ENCODE measurements at places on chromosomes 5 and 9. TPM values are rescaled to one million over a fixed set of nuclear protein-coding genes. Genes with fewer than 3 reads are reported as not detected.

PFN3 gene
- not detected for total RNA-seq

AGXT2 gene
- not detected for total RNA-seq

MTMR12 gene
- total RNA-seq, result 22.4 TPM

DNA sequence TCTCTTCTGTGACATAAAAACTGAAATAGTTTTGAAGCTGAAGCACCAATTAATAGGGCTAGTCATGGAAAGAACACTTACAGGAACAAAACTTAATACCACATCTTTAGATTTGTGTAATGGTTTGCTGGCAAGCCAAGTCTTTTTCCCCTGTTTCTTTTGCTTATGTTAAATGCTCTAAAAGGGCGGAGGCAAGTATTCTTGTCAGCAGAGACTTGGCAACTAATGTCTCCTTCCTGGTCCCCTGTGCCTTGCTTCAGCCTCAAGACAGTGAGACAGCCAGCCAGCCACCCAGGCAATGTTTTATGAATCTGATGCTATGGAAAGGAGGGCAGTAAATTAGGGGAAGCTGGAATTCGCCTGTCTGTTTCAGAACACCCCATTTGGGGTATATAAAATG, 45.7 kb downstream of the PRRC1 start:
- no peak overlapping the region for H3K27ac ChIP-seq
- H3K36me3 ChIP-seq, result peaks cover 2% of the 10 kb centered on the region
- no peak overlapping the region for H3K4me3 ChIP-seq
- peaks cover 22% of the 10 kb centered on the region for H3K27me3 ChIP-seq
- no peak for DNase-seq

DNA sequence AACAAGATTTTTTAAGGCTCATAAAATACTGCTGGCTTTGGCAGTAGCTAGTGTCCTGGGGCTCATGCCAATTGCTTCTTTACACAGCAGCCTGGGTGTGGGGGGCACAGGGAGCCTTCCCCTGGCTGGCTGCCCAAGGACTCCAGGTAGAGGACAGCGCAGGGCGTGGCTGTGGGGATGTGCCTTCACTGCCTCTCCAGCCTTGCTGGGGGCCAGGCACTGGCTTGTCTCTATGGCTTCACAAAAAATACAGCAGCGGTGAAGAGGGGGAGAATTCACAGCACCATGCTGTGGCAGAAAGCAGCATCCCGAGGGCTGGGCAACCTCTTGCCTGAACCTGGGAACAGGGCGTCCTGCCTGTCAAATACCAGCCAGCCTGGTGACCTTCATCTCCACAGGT, 57.4 kb downstream of the DAP start:
- H3K27me3 ChIP-seq, result no peaks in the 10 kb centered on the region
- peaks cover 3% of the 10 kb centered on the region for H3K36me3 ChIP-seq
- H3K4me1 ChIP-seq, result peaks cover 43% of the 10 kb centered on the region
- H3K27ac ChIP-seq, result no peak overlapping the region
- H3K4me3 ChIP-seq, result no peak overlapping the region

DNAJC18 gene
- total RNA-seq, result 56.0 TPM

EEIG1 gene
- total RNA-seq, result 50.7 TPM

DNA sequence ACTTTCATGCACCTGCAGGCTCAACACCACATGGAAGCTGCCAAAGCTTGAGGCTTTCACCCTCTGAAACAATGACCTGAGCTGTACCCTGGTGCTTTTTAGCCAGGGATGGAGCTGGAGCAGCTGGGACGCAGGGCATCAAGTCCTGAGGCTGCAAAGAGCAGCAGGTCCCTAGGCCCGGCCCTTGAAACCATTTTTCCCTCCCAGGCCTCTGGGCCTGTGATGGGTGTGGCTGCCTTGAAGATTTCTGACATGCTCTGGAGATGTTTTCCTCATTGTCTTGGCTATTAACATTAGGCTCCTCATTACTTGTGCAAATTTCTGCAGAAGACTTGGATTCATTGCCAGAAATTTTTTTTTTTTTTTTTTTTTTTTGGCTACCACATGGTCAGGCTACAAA, 30.3 kb upstream of the GHR start:
- H3K4me3 ChIP-seq, result no peak overlapping the region
- no peaks in the 10 kb centered on the region for H3K4me1 ChIP-seq
- DNase-seq, result no peak
- H3K27ac ChIP-seq, result no peak overlapping the region

DNA sequence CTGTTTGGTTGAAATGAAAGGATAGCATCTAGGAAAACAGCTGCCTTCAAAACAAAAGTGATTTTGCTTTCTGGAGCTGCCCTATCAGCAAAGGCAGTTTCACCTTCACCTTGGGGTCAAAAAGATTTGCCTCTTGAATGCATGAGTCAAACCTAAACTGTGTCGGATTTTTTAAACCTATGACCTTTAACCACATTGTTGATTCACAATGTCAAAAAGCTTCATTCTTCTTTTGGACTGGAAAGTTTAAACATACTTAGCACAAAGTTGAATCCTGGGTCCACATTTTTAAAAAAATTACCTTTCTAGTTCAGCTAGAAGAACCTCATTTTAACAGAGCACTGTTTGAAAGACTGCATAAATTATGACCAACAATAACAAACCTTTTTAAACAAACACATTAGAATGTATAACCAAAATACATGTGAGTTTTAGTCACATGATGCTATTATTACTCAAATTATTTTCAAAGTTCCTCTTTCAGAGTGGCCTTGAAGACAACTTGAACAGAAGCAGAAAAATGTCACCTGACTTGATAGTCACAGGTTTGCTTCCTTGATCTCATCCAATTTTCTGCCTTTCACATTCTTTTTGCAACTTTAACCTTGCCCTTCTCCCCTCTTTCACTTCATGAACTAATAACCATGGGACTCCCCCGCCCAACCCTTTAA, 109.7 kb upstream of the LHFPL2 start:
- peaks cover 12% of the 10 kb centered on the region for H3K4me1 ChIP-seq
- no peaks in the 10 kb centered on the region for H3K27me3 ChIP-seq
- no peak overlapping the region for H3K27ac ChIP-seq
- no peak overlapping the region for H3K4me3 ChIP-seq

DNA sequence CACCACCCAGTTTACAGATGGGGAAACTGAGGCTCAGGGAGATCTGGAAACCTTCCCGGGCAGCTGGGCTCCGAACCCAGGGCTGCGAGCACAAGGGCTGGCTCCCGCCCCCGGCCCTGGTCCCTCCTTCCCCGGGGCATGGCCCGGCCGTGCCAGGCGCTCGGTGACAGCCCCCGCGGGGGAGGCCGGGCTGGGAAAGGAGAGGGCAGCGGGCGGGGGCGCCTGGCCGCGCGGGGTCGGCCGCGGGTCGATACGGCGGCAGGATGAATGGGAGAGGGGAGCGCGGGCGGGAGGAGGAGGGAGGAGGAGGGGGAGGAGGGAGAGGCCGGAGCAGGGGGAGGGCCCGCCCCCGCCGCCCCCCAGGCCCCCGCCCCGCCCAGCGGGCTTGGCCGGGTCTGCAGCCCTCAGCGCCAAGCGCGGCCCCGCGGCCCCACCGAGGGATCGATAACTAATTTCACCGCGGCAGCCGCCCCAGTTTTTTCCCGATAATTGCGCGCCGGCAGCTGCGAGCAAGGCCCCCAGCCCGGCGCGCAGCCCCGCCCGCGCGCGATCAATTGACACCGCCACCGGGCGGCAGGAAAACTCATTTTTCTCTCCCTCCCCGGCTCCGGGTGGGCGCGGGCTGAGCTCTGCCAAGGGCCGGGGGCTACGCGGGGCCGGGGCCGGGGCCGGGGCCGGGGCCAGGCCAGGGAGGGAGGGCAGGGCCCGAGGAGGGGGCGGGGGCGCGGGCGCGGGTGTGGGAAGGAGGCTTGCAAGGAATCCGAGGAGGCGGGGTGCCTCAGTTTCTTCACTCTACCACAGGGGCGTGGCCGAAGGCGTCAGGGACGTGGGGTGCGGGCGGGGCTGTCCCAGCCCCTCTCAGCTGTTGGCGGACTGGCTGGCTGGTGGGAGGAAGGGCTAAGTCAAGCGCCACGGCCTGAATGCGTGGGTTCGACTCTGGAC, 52.1 kb downstream of the C9orf50 start:
- peak overlapping the region; percentile 54 for H3K4me3 ChIP-seq
- H3K36me3 ChIP-seq, result no peaks in the 10 kb centered on the region
- peaks cover 20% of the 10 kb centered on the region for H3K27me3 ChIP-seq

GRCh38 chr5:113909782-113910181, 396.3 kb downstream of the YTHDC2 start:
- H3K27ac ChIP-seq, result no peak overlapping the region
- H3K4me1 ChIP-seq, result no peaks in the 10 kb centered on the region
- no peaks in the 10 kb centered on the region for H3K36me3 ChIP-seq
- H3K27me3 ChIP-seq, result no peaks in the 10 kb centered on the region

FGD3 gene
- total RNA-seq, result 41.3 TPM

C5orf52 gene
- total RNA-seq, result not detected

CAPSL gene
- total RNA-seq, result 0.73 TPM

DNA sequence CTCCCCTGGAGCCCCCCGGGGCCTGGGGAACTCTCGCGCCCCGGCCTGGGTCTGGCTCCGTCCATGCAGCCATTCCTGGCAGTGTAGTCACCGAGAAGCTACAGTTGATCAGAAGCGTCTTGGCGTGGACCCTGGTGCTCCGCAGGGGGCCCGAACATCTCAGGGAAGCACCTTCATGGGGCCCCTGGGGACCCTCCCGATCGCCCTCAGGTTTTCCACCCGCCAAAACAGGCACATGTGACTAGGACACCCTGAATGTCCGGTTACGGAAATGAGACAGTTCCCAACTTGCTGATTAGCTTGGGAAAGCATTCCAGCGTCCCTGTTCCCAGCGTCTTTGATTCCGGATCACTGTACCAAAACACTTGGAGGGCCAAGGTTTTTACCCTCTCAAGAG, 472 bp downstream of the FBXO4 start:
- H3K27ac ChIP-seq, result peak overlapping the region; percentile 92
- H3K36me3 ChIP-seq, result peaks cover 9% of the 10 kb centered on the region
- peaks cover 23% of the 10 kb centered on the region for H3K4me1 ChIP-seq
- peak overlapping the region; percentile 90 for H3K4me3 ChIP-seq
- no peaks in the 10 kb centered on the region for H3K27me3 ChIP-seq
- DNase-seq, result peak; percentile 41

DNA sequence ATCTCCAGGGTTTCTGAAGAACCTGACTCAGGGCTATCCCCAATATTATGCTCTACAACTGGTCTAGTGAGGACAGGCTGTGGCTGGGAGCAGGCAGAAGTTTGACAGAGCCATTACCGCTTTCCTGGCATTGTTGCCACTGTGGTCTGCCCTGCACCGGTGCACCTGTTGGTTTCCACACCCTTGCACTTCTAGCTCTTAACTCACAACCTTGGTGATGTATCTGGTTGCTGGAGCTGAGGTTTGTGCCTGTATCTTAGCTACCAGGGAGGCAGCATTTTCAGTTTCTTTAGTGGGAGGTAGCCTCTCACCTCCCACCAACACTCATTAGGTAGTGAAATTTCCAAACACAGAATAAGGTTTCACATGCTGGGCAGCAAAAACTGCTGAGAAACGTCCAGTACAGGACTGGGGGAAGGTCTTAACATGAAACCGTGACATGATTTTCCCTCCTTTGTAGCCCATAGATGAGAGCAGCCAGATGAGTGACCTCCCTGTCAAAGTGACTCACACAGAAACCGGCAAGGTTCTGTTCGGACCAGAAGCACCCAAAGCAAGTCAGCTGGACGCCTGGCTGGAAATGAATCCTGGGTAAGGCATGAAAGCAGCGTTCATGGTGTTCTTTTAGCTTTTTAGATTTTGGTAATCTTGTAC, 57.7 kb downstream of the SMARCA2 start:
- peaks cover 56% of the 10 kb centered on the region for H3K36me3 ChIP-seq
- no peaks in the 10 kb centered on the region for H3K27me3 ChIP-seq
- DNase-seq, result peak; percentile 48
- no peak overlapping the region for H3K4me3 ChIP-seq
- H3K4me1 ChIP-seq, result peaks cover 24% of the 10 kb centered on the region

GRCh38 chr9:128242828-128243214, 33.0 kb downstream of the GOLGA2 start:
- no peak overlapping the region for H3K27ac ChIP-seq
- no peaks in the 10 kb centered on the region for H3K4me1 ChIP-seq
- peaks cover 16% of the 10 kb centered on the region for H3K27me3 ChIP-seq
- no peak overlapping the region for H3K4me3 ChIP-seq
- no peaks in the 10 kb centered on the region for H3K36me3 ChIP-seq
- DNase-seq, result no peak

ECSCR gene
- 3.7 TPM for total RNA-seq

PHF2 gene
- 16.0 TPM for total RNA-seq

- no peak for DNase-seq
- H3K4me1 ChIP-seq, result no peaks in the 10 kb centered on the region
- peaks cover 23% of the 10 kb centered on the region for H3K27me3 ChIP-seq
- no peak overlapping the region for H3K4me3 ChIP-seq
- no peak overlapping the region for H3K27ac ChIP-seq
- H3K36me3 ChIP-seq, result no peaks in the 10 kb centered on the region
These were observed 11.4 kb upstream of the ADRA1B start for GRCh38 chr5:159904874-159905273.

AMBP gene
- total RNA-seq, result not detected

DNA sequence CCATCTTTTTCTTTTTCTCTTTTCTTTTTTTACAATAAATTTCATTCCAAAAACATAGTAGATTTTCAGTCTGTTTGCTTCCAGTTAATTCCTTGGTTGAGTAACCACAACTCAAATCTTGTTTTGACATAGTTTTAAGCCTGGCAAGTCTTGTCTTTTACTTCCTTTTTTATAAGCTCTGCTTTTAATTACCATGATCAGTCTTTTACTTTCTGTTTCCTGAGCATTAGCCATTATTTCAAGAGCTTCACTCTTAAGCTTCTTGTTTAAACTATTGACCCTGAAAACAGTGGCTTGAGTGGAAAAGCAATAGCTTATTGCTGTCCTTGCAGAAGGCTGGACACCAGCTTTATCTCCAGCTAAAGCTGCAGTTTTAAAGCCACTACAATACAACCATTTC, 1363.3 kb downstream of the MAT2B start:
- H3K27me3 ChIP-seq, result no peaks in the 10 kb centered on the region
- no peak for DNase-seq
- H3K4me1 ChIP-seq, result no peaks in the 10 kb centered on the region
- no peaks in the 10 kb centered on the region for H3K36me3 ChIP-seq
- no peak overlapping the region for H3K4me3 ChIP-seq

GRCh38 chr5:162824360-162824759, 613.0 kb upstream of the CCNG1 start:
- no peak for DNase-seq
- H3K27me3 ChIP-seq, result no peaks in the 10 kb centered on the region
- no peak overlapping the region for H3K27ac ChIP-seq
- no peak overlapping the region for H3K4me3 ChIP-seq
- H3K4me1 ChIP-seq, result no peaks in the 10 kb centered on the region

DNA sequence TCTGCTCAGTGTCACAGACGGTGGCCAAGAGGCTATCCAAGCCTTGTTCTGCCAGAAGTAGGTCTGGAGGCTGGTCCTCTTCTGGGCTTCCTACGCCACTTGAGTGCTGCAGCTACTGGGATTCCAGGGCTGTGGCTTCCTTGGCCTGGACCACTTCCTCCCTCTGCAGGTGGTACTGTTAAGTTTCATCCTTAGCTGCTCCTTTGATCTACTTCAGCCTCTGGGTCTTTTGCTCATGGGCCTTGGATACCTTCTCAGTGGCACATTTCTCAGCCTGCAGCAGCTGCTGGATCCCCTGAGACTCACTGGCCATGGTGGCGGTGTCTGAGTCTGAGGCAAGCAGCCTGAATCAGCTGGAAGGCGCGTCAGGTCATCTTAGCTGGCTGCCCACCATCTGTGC, 10.3 kb downstream of the CNOT8 start:
- H3K4me1 ChIP-seq, result peaks cover 18% of the 10 kb centered on the region
- DNase-seq, result no peak
- no peaks in the 10 kb centered on the region for H3K27me3 ChIP-seq
- no peak overlapping the region for H3K4me3 ChIP-seq
- no peak overlapping the region for H3K27ac ChIP-seq

HRCT1 gene
- not detected for total RNA-seq
